ENCODE measurements at places on chromosomes 11 and 22.

DNA sequence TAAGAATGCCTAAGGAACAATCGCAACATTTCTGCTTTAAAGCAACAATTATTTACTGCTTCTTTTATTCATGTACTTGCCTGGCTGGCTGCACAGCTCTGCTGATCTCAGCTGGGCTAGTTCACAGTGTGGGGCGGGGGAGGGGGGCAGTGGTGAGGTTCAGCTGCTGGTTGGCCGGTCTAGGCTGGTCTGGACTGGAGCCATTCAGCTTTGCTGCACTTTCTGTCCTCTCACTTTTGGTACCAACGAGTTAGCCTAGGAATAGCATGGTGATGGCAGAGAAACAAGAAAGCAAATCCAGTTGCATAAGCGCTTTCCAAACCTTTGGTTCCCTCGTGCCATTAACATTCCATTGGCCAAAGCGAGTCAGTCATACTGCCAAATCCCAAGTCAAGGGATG is 16.0 kb upstream of the MIF start:
- no peak for DNase-seq

- no peak for DNase-seq
Observed at GRCh38 chr11:128767591-128768001, 73.7 kb downstream of the FLI1 start.

GRCh38 chr22:50247748-50248147 is 2.9 kb upstream of the TUBGCP6 start:
- no peak for DNase-seq

DNA sequence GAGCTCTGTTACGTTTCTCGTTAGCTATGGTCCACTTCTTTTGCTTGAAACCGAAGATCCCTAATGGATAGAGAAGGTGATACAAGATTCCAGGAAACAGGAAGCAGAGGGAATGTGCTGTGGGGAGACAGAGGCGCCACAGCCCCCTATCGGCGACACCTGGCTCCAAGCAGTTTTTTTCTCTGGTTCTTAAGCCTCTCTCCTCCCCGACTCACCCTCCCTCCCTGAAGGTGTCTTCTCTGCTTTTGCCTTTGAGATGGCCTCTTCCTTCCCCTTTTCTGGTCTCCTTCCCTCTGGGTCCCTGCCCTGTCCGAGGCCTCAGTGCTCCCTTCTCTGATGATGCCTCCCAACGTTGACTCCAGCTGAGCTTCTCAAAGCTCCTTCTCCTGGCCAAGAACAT is 14.2 kb upstream of the APOBEC3A start:
- DNase-seq = no peak

- DNase-seq = no peak
Observed at GRCh38 chr22:35886309-35886708, 142.3 kb downstream of the RBFOX2 start.

DNA sequence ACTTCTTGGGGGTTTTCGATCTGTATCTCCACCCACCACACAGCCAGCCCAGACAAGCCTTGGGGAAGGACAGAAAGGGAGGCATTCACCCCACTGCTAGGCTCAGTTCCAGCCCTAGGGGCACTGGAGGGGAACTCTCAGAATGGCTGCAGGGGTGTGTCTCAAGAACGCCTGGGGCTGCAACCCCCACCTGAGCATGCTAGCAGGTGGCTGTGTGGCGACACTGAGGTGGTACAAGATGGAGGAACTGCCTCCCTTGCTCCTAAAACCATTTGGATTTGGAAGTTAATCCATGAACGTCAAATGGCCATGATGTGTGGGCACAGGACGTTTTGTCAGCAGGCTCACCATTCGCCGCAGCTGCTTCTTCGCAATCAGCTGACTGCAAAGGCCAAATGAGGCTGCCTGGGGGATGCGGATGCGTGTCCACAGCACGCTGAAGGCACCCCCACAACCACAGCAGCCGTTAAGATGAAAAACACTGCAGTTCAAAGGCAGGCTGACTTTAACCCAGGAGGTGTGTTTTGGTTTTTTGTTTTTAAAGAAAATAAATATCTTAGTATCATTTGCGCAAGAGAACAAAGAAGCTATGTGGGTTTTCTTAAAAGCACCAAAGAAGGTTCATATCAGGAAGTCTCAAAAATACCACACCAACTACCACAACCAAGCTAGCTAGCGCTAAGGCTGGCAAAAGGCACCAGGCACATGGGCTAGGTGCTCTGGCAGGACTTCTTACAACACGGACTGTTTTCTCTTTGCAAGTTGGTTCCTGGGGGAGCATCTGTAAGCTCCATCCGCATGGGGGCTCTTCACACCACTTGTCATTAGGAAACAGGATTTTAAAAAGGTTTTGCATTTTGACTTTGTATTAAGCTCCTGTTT is 22.2 kb upstream of the NAP1L4 start:
- no peak for DNase-seq

- no peak for DNase-seq
Observed at GRCh38 chr11:40417627-40418026, 1041.8 kb downstream of the LRRC4C start.

- DNase-seq = no peak
Observed at GRCh38 chr11:59761993-59762392, 6.8 kb downstream of the STX3 start.

- no peak for DNase-seq
Observed at GRCh38 chr11:116073854-116074837, 569.9 kb upstream of the CADM1 start.

DNA sequence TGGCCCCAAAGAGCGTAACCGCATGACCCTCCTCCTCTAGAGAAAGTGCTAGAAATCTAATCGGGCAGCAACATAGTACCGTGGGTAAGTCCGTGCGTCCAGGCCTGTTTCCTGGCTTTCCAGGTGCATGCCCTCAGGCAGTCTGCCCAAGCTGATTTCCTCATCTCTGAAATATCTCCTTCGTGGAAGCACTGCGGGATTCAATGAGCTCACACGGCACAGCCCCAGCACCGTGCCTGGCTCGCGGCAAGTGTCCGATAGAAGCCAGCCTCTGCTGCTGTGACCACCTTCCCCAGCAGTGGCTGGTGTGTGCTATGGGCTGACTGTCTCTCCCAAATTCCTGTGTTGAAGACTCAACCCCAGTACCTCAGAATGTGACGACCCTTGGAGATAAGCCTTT is 20.7 kb downstream of the RPUSD4 start:
- DNase-seq = no peak

DNA sequence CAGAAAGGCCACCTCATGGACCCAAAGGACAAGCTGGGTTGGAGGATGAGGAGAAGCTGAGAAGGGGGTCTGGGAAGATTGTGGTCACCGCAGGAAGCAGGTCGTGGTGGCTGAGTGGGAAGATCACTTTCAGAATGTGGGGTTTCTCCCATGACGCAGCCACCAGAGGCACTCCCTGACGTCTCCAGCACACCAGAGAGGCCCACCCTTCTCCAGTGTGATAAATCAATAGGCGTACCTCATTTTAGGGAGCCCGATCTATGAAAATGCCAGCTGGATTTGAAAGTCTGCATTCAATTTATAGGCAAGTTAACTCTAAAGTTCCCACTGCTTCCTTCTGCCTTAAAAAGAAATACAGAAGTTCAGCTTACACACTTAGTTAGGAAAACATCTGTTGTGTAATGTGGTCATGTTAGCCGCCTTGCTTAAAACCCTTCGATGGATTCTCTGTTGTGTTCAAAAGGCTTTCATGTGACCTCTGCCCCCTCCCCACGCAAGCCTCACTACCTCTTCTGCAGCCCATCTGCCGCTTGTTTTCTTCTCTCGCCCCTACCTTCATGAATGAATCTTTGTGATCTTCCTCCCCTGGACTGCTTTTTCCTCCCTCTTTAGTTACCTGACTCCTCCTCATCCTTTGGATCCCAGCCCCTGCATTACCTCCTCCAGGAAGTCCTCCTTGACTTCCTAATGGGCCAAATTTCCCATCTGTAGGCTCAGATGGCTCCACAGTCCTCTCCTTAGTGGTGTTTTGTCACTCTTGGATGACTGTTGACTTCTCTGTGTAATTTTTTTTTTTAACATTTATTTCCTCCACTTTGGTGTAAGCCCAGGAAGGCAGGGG is 10.7 kb downstream of the TSPAN18 start:
- DNase-seq = no peak

DNA sequence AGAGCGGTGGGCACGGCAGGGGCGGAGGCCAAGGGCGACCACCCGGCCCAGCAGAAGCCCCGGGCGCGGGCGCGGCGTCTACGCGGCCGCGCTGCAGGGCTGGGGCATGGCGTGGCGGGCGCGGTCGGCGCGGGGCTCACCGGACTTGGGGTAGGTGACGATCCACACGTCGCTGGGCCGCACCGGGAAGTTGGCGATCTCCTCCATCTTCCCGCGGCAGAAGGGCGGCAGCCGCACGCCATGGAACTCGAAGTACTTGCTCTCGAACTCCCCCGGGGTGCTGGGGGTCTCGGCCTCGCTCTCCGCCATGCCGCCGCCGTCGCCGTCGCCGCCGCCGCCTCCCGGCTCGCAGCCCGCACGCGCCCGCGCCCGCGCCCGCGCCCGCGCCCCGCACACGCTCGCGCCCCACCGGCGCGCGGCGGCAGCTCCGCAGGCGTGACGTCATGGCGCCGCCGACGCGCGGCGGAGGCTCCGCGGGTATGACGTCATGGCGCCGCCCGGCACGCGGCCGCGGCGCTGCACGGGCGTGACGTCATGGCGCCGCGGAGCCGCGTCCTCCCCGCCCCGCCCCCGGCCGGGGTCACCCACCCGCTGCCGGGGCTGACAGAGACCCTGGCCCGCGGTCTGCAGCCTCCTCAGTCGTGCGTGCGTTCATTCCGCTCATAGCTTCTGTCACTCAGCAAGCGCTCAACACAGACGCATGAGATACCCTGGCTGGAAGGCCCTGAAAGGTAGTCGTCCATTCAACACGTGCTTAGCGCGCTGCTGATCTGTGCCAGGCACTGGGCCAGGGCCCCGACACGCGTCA is at the start of gene SULT4A1:
TSS of gene SULT4A1 (minus strand) at position 440 of the 808 bp plus-strand sequence. CDS start at position 309, 131 bp downstream.
- no peak for DNase-seq

DNA sequence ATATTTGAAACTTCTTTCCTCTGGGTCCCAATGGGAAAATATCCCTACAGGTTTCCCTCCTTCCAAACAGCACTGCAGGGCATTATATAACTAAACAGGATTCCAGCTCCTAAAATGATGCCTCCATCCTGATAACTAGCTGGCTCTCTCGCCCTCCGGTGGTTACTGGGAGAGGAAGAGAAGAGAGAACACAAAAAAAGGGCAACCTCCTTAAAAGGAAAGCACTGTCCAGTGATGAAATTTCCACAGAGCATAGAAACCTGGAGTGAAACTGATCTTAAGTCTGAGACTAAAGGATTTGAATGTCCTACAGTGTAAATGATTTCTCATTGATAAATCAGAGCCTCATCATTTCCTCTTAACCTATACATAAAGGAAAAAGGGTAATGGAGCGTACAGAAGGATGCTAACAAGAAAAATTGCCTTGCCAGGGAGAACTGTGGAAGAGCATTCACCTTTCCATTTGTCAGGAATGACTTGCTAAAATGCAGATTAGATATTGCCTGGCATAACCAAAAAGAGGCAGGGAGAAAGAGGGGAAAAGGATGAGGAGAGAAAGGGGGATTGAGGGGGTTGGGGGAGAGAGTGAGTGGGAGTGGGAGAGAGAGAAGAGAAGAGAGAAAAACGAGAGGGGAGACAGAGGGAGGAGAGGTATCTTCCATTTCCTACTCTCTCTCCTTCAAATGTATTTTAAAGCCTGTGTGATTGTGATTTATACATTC is 121.3 kb downstream of the APOL5 start:
- DNase-seq = no peak
